ENCODE measurements at places on chromosomes 7 and 10. TPM values are rescaled to one million over a fixed set of nuclear protein-coding genes. Genes with fewer than 3 reads are reported as not detected.

GRCh38 chr7:127667017-127667670 lies 15.2 kb downstream of the SND1 start:
- H3K36me3 ChIP-seq = no peaks in the 10 kb centered on the region
- no peak overlapping the region for H3K27ac ChIP-seq
- no peaks in the 10 kb centered on the region for H3K27me3 ChIP-seq
- H3K4me1 ChIP-seq = peaks cover 73% of the 10 kb centered on the region
- no peak for DNase-seq
- no peak overlapping the region for H3K4me3 ChIP-seq

GRCh38 chr7:95525503-95525902 lies 39.8 kb downstream of the ASB4 start:
- no peaks in the 10 kb centered on the region for H3K4me1 ChIP-seq
- no peaks in the 10 kb centered on the region for H3K36me3 ChIP-seq
- H3K27me3 ChIP-seq = no peaks in the 10 kb centered on the region
- no peak for DNase-seq
- no peak overlapping the region for H3K27ac ChIP-seq

GRCh38 chr7:96819111-96819700 lies 109.6 kb upstream of the SEM1 start:
- no peaks in the 10 kb centered on the region for H3K36me3 ChIP-seq
- H3K4me1 ChIP-seq = peaks cover under 1% of the 10 kb centered on the region
- H3K27ac ChIP-seq = no peak overlapping the region
- peaks cover 3% of the 10 kb centered on the region for H3K27me3 ChIP-seq
- no peak overlapping the region for H3K4me3 ChIP-seq

DNA sequence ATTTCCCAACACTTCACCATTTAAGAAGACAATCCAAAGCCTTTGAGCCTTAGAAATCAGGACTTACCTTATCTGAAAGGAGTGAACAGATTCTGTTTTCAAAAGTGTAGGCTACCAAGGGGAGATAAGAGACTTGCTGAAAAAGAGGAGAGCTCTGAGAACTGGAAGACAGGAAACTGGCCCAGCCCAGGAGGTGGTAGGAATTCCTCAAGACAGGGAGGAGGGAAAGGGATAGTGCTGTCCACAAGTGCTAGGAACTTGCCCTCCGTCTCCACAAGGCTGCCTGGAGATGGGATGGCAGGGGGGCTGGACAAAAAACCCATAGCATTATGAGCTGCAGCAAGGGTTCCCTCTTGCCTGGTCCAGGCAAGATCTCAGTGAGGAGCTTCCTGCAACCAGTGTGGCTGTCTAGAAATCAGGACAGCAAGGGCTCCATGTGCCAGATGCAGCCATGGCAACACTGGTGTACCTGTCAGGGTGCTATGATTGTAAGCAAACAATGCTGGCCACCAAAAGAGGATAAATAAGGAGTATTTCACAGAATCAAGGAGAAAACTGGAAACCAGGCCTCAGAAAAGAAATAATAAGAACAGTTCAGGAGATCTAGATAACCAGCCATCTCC lies 22.7 kb upstream of the FRMD4A start:
- H3K36me3 ChIP-seq = no peaks in the 10 kb centered on the region
- H3K27ac ChIP-seq = no peak overlapping the region
- H3K4me3 ChIP-seq = no peak overlapping the region
- H3K4me1 ChIP-seq = no peaks in the 10 kb centered on the region
- no peak for DNase-seq
- H3K27me3 ChIP-seq = peaks cover 3% of the 10 kb centered on the region

GRCh38 chr10:70510904-70511303 lies 32.3 kb downstream of the PALD1 start:
- peaks cover 4% of the 10 kb centered on the region for H3K27me3 ChIP-seq
- H3K36me3 ChIP-seq = no peaks in the 10 kb centered on the region
- no peaks in the 10 kb centered on the region for H3K4me1 ChIP-seq
- no peak for DNase-seq

DNA sequence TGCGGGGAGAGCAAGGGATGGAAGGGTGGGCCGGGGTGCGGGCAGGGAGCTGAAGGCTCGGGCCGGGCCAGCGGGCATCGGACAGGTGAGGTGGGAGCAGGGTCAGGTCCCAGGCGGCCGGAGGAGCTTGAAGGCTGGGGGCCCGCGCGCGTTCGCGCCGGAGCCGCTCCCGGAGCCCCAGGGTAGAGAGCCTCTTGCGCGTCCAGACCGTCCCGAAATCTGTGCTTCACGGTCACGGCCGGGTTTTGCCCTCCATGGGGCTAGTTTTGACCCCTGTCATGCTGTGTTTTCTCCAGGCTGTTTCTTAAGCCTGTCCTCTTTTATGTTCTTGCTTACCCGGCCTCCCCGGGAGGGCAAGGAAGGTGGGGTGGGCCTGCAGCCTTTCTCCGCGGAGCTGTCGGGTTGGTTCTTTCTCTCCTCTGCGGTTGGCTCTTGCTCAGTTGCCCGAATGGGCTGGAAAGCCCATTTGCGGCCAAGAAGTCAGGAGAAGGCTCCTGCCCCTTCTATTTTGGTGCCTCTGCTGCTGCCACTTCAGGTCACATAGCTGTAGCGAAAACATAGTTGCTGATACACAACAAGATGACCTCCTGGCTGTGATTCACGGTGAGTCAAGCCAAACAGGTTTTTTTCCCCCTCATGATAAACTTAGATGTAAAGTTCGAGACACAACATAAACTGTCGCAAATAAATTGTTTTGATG lies 650 bp downstream of the UBE2D1 start:
- H3K27me3 ChIP-seq = peaks cover 7% of the 10 kb centered on the region
- H3K4me1 ChIP-seq = peaks cover 25% of the 10 kb centered on the region
- peak overlapping the region; percentile 88 for H3K27ac ChIP-seq
- H3K4me3 ChIP-seq = peak overlapping the region; percentile 96
- no peaks in the 10 kb centered on the region for H3K36me3 ChIP-seq

- H3K36me3 ChIP-seq = no peaks in the 10 kb centered on the region
- no peak overlapping the region for H3K4me3 ChIP-seq
- H3K27ac ChIP-seq = no peak overlapping the region
- H3K4me1 ChIP-seq = peaks cover 19% of the 10 kb centered on the region
Measured at GRCh38 chr10:120578890-120579289, 121.9 kb downstream of the PLPP4 start.

DNA sequence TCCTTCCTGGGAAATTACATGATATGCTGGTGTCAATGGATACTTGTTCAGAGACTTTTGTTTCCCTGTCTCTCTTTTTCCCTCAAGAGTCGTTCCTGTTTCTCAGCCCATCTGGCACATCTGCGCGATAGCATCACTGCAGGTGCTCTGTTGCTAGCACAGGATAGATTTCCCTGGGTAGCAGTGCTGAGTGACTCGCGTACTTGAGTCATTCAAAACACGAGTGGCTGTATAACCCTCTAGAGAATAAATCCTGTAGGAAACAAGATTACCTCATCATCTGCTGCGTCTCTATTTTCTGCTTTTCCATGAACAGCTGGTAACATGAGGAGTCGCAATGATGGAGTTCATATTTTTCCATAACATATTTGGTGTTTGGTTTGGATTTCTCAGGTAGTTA lies 452.0 kb upstream of the FZD8 start:
- no peak for DNase-seq
- H3K4me3 ChIP-seq = no peak overlapping the region
- no peak overlapping the region for H3K27ac ChIP-seq
- no peaks in the 10 kb centered on the region for H3K36me3 ChIP-seq
- H3K4me1 ChIP-seq = no peaks in the 10 kb centered on the region

GRCh38 chr7:134613623-134614347 lies 32.9 kb upstream of the BPGM start:
- no peak overlapping the region for H3K27ac ChIP-seq
- no peaks in the 10 kb centered on the region for H3K4me1 ChIP-seq
- H3K27me3 ChIP-seq = peaks cover 4% of the 10 kb centered on the region
- no peak for DNase-seq
- no peak overlapping the region for H3K4me3 ChIP-seq

- no peaks in the 10 kb centered on the region for H3K36me3 ChIP-seq
- no peaks in the 10 kb centered on the region for H3K27me3 ChIP-seq
- H3K4me1 ChIP-seq = peaks cover 10% of the 10 kb centered on the region
- no peak for DNase-seq
- no peak overlapping the region for H3K27ac ChIP-seq
- no peak overlapping the region for H3K4me3 ChIP-seq
Measured at GRCh38 chr10:101493782-101494281, 94.2 kb downstream of the POLL start.

DNA sequence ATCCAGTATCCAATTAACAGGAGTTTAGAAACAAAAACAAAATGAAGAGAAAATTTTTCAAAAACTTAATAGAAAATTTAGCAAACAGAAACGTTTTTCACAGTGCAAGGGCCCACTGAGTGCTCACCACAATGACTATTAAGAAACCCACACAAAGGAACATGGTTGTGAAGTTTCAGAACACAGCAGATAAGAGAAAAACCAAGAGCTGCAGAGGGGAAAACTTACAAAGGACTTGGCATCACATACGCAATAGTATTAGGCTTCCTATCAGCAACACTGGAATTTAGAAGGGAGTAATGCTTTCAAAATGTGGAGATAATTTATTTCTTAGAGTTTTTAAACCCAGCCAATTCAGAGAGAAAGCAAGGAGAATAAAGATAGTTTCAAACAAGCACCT lies 1.7 kb upstream of the C7orf25 start:
- H3K27me3 ChIP-seq = peaks cover 5% of the 10 kb centered on the region
- no peak overlapping the region for H3K4me3 ChIP-seq
- H3K4me1 ChIP-seq = peaks cover 25% of the 10 kb centered on the region
- peaks cover 6% of the 10 kb centered on the region for H3K36me3 ChIP-seq
- DNase-seq = no peak

DNA sequence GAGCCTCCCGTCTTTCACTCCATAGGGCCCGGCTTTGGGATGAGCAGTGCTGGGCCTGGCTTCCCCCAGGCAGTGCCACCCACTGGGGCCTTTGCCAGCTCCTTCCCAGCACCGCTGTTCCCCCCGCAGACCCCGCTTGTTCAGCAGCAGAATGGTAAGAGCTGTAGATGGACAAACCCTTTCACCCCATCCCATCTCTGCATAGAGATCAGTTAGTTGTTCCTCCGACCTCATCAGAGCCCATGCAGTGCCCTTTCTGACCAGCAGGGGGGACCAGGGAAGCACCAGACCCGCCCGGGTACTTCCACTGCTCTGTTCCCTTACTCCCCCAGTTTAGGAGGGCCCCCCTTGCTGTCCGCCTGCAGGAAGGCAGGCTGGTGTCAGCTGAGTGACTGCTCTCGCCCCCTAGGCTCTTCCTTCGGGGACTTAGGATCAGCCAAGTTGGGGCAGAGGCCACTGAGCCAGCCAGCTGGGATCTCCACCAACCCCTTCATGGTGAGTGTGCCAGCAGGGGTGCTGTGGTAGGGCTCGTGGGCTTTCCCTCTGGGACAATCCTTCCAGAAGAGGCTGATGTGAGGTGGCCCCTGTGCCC lies 9.8 kb downstream of the SAP25 start:
- peak; percentile 72 for DNase-seq
- H3K36me3 ChIP-seq = peaks cover 7% of the 10 kb centered on the region
- H3K27ac ChIP-seq = peak overlapping the region; percentile 67
- H3K4me3 ChIP-seq = no peak overlapping the region

DNA sequence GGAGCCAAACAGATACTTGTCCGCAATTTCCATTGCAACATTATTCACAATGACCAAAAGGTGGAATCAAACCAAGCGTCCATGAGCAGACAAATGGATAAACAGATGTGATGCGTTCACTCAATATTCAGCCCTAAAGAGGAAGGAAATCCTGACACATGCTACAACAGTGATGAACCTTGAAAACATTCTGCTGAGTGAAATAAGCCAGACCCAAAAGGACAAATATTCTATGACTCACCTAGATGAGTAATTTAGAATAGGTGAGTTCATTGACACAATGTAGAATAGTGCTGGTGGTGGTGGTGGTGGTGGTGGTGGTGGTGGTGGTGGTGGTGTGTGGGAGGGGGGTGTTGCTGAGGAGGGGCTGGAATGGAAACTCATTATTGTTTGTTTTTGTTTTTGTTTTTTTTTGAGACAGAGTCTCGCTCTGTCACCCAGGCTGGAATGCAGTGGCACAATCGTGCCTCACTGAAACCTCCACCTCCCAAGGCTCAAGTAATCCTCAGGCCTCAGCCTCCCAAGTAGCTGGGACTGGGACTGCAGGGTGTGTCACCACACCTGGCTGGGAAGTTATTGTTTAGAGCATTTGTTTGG lies 28.6 kb downstream of the SMKR1 start:
- H3K4me3 ChIP-seq = peak overlapping the region; percentile 29
- peak overlapping the region; percentile 74 for H3K27ac ChIP-seq
- H3K4me1 ChIP-seq = peaks cover 85% of the 10 kb centered on the region
- no peak for DNase-seq
- H3K36me3 ChIP-seq = no peaks in the 10 kb centered on the region

DNA sequence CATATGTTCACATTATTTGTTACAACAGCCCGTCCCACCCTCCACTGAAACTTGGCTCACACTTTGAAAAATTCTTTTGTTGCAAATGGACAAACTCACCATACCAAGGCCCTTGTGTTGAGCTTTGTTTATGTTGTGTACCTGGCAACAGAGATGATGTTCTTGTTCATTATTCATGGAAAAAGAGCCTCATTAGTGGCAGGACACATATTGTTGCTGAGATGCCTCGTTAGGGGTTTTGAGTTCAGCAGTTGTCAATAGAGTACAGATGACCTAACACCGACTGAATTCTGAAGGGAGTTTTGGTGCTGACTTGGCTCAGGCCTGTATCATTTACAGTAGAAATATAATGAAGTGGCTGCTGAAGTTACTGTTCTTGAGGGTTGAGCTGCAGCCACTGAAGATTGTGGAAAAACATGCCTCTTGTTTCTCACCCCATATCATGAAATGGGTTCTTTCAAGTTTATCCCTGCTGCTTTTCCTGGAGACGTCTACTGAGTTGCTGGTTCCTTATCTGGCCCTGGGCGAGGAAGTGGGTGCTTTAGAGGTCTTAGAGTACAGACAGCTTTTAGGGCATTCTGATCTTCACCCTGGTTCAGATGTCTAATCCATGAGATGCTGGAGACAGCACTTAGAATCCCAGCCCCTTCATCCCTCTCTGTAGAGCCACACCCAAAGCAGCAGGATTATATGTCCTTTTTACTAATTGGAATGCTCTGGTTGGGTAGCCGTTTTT lies 149.7 kb downstream of the WNT2 start:
- H3K4me1 ChIP-seq = no peaks in the 10 kb centered on the region
- no peak overlapping the region for H3K27ac ChIP-seq
- no peak for DNase-seq

GRCh38 chr7:3463696-3464095 lies 162.6 kb downstream of the SDK1 start:
- H3K4me1 ChIP-seq = no peaks in the 10 kb centered on the region
- H3K27ac ChIP-seq = no peak overlapping the region
- H3K4me3 ChIP-seq = no peak overlapping the region
- peaks cover 2% of the 10 kb centered on the region for H3K27me3 ChIP-seq
- DNase-seq = no peak

GRCh38 chr7:94397722-94398121 lies 3.0 kb downstream of the COL1A2 start:
- peaks cover 13% of the 10 kb centered on the region for H3K27me3 ChIP-seq
- no peak overlapping the region for H3K27ac ChIP-seq
- H3K36me3 ChIP-seq = no peaks in the 10 kb centered on the region
- peaks cover 6% of the 10 kb centered on the region for H3K4me1 ChIP-seq

- H3K27me3 ChIP-seq = peaks cover 2% of the 10 kb centered on the region
- no peaks in the 10 kb centered on the region for H3K4me1 ChIP-seq
- H3K4me3 ChIP-seq = no peak overlapping the region
- H3K27ac ChIP-seq = no peak overlapping the region
- DNase-seq = no peak
Measured at GRCh38 chr7:129122751-129123509, 21.6 kb upstream of the TSPAN33 start.

Gene UCN3
- polyA plus RNA-seq = not detected

Gene SRRM3
- polyA plus RNA-seq = not detected

Gene PWWP2B
- polyA plus RNA-seq = 4.0 TPM

Gene PLAC9
- polyA plus RNA-seq = not detected

Gene CHN2
- 23.9 TPM for polyA plus RNA-seq

Gene HMX2
- polyA plus RNA-seq = not detected

Gene NUTM2E
- polyA plus RNA-seq = not detected

Gene EPO
- polyA plus RNA-seq = not detected

Gene FEZF1
- not detected for polyA plus RNA-seq

Gene ACTL6B
- not detected for polyA plus RNA-seq

Gene NPC1L1
- not detected for polyA plus RNA-seq

Gene ZNF488
- not detected for polyA plus RNA-seq

Data from immature natural killer cell (primary cell).